ENCODE measurements at places on chromosomes 7 and 10.
A peak's percentile ranks its signal among the peaks of the same experiment; 100 is the strongest.

DNA sequence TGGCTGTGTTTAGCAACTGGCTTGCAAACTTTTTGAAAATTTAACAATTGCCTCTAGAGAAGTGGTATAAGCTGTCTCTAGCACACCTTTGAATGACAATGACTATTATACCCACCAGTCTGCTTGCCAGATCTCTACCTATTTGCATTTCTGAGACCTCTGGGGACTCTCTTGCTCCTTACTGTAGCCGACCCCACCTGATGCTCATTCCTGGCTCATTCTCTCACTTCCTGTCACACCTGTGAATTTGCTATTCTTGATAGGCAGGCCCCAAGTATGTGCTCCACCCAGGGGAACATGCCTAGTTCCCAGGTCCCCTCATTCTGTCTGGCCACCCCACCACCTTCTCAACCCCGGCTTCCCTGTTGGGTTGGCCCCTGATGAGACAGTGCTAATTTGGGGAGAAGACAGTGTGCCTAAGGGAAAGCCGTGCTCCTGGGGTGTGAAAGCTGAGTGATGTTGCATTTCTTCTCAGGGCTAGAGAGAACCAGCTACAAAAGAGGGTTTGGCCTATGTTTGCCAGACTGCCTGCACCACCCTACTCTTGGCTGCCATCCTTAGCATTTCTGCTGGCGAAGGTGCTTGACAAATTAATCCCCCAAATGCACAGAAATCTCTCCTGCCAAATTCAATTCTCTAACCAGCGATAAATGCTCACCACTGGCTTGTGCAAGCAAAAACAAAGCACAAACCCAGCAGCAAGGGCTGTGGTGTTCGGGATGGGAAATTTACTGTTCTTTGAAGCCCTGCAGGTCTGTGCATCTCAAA is 138.2 kb downstream of the RPS24 start:
- DNase-seq = no peak

- no peak for DNase-seq
These were observed 21.5 kb downstream of the CHST3 start for GRCh38 chr10:71985542-71986250.

- no peak for DNase-seq
These were observed 176.8 kb upstream of the TBX20 start for GRCh38 chr7:35430547-35431153.

DNA sequence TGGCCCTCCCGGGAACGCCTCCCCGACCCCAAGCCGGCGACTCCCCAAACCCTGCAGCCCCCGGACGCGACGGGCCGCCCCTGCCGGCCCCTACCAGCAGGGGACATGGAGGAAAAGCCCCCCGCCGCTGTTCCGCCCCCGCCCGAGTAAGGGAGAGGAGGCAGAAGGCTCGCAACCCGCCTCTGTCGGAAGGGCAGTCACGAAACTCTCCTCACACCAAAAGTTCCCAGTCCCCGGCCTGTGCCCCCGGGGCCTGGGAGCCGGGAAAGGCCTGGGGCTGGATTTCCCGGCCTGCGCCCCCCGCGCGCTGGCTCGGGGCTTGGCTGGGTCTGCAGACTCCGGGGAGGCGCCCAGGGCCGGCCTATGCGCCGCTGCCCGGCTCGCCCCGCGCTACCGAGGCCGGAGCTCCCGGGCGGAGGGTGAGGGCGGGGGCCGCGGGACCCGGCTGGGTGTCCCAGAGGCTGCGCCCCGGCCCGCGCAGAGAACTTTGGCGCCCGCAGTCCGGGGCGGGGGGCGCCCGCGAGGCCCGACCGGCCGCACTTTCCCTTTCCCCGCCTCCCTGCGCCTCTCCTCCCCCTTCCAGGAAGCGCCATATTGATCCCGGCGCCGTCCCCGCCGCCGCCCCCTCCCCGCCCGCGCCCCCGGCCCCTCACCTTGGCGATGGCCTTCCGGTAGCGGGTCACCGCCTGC is 728 bp downstream of the PARD3 start:
- DNase-seq = no peak

GRCh38 chr10:93376372-93377293 is 105.5 kb downstream of the MYOF start:
- peak; percentile 63 for DNase-seq

DNA sequence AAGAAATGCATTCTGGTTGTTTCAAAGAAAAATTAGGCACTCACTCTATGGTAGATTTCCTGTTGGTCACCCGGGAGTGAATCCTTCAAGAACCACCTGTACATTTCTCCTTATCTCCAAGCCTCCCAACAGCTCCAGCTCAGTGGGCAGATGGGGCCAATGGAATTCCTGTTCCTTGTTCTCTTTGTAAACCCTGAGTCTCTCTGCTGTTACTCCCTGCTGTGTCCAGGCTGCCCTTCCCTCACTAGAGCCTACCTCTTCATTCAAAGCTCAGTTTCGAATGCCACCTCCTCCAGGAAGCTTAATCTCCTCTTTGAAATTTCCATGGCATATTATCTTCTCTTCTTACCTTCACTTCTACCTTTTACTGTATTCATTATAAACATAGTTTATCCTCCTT is 3.5 kb upstream of the BMPER start:
- no peak for DNase-seq

GRCh38 chr10:133529576-133529946 is 2.4 kb downstream of the CYP2E1 start:
- DNase-seq = no peak

- DNase-seq = no peak
These were observed 10.4 kb downstream of the CHCHD3 start for GRCh38 chr7:133071506-133071905.

DNA sequence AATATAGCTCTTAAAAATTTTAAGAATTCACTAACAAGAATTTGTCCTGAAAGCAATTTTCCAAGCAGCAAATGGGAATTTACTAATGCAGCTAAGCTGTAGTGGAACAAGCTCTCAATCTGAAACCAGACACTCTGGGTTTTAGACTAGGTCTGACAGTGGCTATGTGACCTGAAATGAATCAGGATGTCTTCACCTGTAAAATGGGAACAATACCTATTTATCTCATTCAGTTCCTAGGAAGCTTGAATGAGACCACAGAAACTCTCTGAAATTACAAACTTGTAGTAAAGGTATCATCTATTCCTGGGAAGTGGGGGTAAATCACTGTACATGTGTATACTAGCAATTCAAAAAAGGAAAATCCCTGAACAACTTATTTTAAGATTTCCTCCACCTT is 1.2 kb downstream of the DNAJC2 start:
- no peak for DNase-seq

GRCh38 chr7:131517218-131517923 is 39.1 kb downstream of the PODXL start:
- DNase-seq = no peak

DNA sequence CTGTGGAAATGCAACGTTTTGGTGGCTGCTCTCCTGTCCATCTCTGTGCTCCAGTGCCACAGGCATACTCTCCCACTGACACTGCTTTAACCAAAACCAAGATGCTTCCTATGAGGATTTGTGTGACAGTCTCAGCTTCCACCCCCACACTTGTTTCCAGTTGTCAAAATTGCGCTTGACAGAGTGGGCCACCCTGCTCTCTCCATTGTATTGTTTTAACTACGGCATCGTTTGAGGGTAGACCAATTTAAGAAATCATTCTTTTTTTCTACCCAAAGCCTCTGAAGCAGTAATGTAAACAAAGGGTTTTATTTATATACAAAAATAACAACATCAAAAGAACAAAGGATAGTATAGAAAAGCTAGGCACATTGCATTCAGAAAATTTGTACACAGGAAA is 178.0 kb downstream of the INHBA start:
- DNase-seq = no peak

- no peak for DNase-seq
These were observed 462 bp downstream of the KIAA1549 start for GRCh38 chr7:138980563-138981291.

GRCh38 chr10:124737708-124738107 is 6.5 kb downstream of the FAM53B start:
- no peak for DNase-seq

GRCh38 chr10:32031424-32031823 is 24.8 kb downstream of the KIF5B start:
- DNase-seq = no peak

DNA sequence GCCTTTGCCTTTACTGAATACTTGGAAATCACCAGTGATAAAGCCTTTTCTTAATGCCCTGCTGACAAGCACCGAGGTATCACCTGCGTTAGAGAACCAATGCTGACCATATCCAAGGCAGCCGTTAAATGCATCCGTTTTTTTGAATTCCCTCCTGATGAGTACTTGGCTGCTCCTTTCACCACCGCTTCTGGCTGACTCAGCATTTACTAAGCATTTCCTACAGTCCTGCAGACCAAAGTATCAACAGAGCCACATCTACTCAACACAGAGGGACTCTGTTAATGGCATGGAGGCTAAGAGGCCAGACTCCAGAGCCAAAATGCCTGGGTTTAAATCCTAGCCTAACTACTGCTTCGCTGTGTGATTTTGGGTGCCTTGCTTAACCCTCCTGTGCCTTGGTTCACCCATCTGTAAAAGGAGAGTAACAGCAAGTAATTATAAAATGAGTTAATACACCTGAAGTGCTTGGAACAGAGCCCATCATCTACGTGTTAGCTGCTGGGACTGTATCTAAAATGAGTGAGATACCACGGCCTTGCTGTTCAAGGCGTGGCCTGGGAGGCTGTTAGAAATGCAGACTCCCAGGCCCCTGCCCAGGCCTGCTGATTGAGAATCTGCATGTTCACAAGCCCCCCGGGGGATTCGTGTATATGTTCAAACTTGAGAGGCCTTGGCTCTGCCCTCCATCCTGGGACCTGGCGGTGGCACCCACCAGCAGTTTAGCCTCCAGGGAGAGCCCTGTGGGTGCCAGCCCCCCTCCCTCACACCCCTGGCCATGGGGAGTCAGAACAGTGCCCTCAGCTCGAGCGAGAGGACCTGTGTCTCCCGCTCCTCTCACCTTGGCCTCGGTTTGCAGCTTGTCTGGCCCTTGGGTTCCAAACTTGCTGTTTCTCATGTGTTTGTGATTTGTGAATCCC is 30.8 kb upstream of the EFCAB10 start:
- DNase-seq = no peak

DNA sequence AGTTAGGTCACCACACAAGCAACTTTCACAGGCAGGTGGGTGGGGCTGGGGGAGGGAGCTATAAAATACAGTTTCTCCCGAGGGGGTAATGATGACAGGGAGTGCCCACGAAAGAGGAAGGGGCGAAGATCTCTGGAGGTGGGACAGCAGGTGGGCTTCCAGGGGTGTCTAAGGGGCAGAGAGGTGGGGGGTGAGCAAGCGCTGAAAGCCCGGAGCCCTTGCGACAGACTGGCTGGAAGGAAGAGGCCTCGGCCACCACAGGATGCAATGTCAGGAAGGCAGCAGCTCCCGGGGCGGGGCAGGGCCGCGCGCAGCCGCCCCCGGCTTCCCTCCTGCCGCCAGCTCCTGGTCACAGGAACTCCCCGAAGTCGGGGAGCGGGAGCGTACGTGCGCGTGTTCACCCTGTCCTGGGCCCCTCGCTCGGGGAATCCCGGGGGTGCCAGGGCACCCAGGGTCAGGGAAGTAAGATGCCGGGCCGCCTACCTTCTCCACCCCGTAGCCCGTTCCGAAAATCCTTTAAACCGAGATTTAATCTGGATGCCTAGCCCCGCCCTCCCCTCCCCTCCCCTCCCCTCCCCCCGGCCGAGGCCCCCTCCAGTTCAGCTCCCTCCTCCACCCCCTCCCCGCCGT is 105.2 kb upstream of the PPIF start:
- no peak for DNase-seq

DNA sequence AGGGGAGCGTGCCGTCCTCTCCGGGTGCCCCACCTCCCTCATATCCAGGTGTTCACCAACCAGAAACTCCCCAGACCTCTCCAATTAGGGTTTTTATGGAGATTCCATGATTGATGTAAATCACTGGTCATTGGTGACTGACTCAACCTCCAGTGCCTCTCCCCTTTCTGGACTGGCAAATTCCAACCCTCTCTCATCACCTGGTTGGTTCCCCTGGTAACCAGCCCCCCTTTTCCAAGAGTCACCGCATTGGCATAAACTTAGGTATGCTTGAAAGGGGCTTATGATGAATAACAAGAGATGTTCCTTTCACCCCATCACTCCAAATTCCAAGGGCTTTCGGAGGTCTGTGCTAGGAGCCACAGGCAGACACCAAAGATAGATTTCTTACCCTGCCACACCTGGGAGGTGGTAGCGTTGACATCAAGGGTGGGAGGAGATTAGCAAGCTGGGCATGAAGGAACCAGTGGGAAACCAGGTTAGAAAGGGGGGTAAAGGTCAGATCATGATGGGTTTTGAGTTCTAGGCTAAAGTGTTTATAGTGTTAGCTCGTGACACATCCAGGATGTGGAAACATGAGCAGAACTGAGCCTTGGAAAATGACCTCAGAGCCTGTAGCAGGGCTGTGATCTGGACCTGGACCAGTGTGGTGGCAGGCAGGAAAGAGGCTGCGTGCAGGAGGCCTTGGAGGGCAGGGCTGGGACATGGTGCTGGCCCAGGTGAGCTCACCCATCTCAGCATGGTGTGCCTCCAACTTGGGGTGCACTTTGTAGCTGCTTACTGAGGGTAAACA is 45.1 kb downstream of the CAMK1D start:
- DNase-seq = no peak

GRCh38 chr10:37975401-37975991 is 951 bp downstream of the ZNF25 start:
- no peak for DNase-seq

- DNase-seq = no peak
These were observed 852.8 kb upstream of the CELF2 start for GRCh38 chr10:10164848-10165247.

- DNase-seq = no peak
These were observed 5.0 kb downstream of the TRIM24 start for GRCh38 chr7:138465046-138465445.

DNA sequence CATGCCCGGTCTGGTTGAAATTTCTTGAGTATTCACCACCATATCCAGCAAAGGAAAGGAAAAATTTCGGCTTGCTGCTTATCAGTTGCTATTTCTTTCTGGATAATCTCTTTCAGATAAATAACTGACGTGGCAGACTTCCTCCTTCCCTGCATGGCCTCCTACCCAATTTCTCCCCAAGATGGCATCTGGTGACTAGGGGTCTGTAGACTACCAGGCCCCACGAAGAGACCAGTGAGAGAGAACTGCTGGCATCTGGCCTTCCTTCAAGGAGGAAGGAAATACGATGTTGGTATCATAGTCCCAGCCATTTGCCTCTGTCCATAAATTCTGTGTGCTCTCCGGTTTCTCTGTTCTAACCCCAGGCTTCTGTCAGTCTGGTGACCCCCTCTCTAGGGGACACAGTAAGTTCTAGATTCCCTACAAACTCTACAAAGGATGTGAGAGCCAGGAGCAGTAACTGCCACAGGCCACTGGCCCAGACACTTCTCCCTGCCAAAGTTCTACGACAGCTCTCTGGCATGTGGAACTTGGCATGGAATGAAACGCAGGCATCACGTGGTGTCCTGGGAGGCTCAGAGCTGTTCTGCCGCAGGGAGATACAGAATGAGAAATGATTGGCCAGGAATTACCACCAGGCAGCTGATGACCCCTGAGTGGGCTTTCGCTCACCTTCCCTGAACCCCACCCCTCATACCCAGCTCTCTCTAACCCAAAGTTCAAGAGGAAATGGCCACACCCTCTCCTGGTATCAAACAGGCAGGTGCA is 30.0 kb upstream of the MSRB2 start:
- DNase-seq = no peak
